Activated T-cell treated with anti-CD3 and anti-CD28 coated beads, Interleukin-2, amount 50 U/mL, for 4 hours (primary cell): ENCODE measurements at places on chromosomes 3 and 15. TPM values are rescaled to one million over a fixed set of nuclear protein-coding genes. Genes with fewer than 3 reads are reported as not detected.

- no peak for DNase-seq
These were observed 151.4 kb downstream of the WNT7A start for GRCh38 chr3:13728487-13728886.

- no peak for DNase-seq
These were observed 12.1 kb upstream of the GATA2 start for GRCh38 chr3:128504963-128505730.

- no peak for DNase-seq
These were observed 74.4 kb downstream of the CDIN1 start for GRCh38 chr15:36653851-36654250.

GRCh38 chr15:83108266-83109219 lies 1.1 kb downstream of the TM6SF1 start:
- no peak for DNase-seq

- no peak for DNase-seq
These were observed 1.0 kb downstream of the TASOR start for GRCh38 chr3:56681984-56682461.

DNA sequence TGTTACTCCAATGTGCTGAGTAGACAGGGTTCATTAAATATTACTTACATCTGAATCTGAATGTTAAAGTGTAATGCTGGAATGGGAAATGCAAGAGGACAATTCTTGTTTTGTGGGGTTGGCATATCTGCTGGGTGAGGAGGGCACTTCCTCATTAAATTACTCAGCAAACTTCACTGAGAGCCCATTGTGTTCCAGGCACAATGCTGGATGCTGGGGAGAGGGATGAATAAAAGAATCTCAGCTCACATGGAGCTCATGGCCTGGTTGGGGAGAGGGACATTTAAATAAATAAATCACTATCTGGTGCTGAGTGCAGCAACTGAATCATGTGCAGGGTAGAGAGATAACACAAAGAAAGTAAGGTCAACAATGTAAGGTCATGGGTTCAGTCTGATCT lies 199.2 kb upstream of the CFAP20DC start:
- DNase-seq = no peak

The FBLN2 gene
- 0.63 TPM for total RNA-seq
